Stimulated activated CD4-positive, alpha-beta T cell treated with anti-CD3 and anti-CD28 coated beads, Interleukin-1b, Interleukin-23, amount 100 ng/mL, for 4 hours (primary cell): ENCODE measurements at places on chromosomes 3 and 15.

DNA sequence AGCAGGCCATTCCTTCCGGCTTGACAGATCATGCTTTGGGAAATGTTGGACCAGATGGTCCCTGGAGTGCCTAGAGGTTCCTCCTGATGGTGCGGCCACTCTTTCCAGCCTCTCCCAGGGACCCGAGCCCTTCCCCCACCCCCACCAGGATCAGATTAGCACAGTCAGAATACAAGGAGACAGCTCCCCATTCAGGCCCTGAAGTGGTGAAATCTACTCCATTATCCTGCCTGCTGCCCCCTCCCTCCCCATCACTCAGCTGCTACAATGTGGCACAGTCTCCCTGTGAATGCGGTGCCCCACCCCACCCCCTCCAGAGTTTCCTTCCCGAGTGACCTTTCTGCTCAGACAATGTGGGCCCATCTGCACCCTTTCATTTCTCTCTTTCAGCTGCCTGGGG, 29.4 kb downstream of the RNU5B-1 start:
- DNase-seq, result no peak

- DNase-seq, result no peak
These were observed 29.3 kb downstream of the CTSH start for GRCh38 chr15:78915341-78916087.

GRCh38 chr3:121722411-121722810, 27.1 kb downstream of the GOLGB1 start:
- DNase-seq, result no peak

DNA sequence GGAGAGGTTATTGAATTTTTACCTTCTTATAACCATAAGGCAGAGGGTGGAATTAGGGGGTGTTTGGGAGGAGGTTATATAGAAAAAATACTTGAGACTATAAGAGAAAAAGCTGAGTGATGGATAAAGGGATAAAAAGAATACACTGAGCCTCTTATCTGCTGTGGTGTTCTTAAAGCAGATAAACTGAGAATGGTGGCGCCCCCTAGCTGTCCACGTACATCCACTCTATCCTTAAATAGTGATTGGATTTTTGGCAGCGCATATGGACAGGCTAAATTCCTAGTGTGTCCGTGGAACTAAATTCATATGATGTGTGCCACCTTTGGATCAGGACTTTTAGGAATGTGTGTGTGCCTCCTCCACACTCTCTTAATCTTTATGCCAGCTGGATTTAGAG, 121.1 kb downstream of the OXSM start:
- DNase-seq, result peak; percentile 45

- DNase-seq, result no peak
These were observed 173.1 kb downstream of the NECTIN3 start for GRCh38 chr3:111244760-111245159.

GRCh38 chr15:39618063-39618823, 37.4 kb downstream of the THBS1 start:
- no peak for DNase-seq

GRCh38 chr15:101167753-101168462, 83.9 kb downstream of the CHSY1 start:
- DNase-seq, result no peak
